Cerebellar nuclear complex (tissue), 1 donor: ENCODE measurements at places on chromosomes 16 and 17.

- DNase-seq, result no peak
Measured at GRCh38 chr16:12558641-12559040, 245.0 kb downstream of the CPPED1 start.

GRCh38 chr16:89096768-89097391, 3.2 kb downstream of the ACSF3 start:
- DNase-seq, result no peak

- peak; percentile 42 for DNase-seq
Measured at GRCh38 chr17:73189417-73190099, 3.3 kb upstream of the COG1 start.

GRCh38 chr16:15427648-15428239, 6.6 kb upstream of the BMERB1 start:
- DNase-seq, result no peak

GRCh38 chr17:58985971-58986370, 120.7 kb downstream of the TRIM37 start:
- DNase-seq, result no peak

DNA sequence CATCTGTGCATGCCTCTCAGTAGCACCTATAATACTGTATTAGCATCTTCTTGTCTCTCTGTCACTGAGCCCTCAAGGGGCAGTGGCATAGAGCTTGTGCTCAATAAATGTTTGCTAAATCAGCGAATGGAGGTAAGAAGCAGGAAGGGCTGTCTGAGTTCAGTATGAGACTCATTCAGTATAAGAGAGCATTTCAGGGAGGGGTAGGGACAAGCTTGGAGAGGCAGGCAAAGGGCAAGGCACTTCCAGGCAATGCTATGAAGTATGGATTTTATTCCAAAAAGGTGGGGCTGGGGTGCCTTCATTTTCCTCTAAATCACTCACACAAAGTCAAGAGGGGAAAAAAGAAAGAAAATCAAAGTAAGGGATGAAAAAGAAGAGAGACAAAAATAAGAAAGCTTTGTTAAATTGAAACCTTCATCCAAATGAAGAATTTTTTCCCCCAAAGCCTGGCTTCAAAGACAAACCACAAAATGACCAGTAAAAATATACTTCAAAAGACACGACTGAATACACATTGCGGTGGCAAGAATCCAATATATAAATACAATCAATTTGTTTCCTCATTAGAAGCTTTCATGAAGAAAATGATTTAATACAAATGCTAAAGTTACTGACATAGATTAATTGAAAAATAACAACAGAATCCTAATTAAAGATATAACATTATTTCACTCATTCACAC, 51.2 kb downstream of the SKAP1 start:
- DNase-seq, result no peak

DNA sequence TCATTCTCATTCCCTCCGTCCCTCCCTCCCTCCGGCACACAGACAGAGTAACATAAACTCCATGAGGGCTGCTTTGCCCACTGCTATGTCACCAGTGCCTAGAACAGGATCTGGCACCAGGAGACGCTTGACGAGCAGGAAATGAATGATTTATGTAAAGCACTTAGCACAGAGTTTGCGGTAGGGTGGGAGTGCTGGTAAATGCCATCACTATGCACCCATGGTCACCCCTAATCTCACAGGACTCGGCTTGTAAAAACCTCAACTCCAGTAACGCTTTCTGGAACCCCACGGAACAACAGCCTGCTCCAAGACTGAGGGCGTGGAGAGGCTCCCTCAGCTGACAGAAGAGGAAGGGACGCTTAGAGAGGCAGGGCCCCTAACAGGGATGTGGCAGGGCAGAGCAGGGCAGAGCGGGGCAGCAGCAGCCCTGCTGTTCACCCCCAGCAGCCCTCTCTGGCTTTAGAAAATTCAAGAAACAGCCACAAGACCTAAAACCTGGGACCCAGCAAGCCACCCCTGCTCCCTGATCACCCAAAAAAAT, 156.9 kb downstream of the C16orf78 start:
- no peak for DNase-seq

- no peak for DNase-seq
Measured at GRCh38 chr16:50881956-50882355, 140.1 kb downstream of the CYLD start.

DNA sequence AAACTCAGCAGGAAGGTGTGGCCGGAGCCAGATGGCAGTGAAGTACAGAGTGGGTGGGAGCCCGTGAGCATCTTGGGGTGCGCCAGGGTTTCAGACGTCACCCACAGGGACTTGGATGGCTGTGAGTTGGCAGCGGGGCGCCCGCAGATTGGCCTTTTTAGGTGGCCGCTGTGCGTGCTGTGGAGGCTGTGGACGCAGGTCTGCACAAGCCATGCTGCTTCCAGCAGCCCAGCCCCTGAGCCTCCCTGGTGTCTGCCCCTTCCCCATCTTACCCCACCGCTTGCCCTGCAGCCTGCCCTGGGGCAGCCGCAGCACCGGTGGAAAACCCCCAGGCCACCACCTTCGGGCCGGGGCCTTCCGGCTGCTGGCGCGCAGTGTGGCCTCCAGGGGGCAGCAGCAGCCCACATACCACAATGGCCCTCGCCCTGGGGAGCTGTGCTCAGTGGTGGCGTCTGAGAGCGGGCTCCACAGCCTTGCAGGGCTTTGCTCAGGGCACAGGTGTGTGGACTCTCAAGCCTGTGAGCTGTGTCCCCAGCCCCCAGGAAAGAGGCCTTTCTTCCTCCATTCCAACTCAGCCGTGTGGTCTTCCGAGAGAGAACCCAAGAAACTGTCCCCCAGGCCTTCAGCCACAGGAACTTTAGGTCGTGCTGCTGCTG, 11.8 kb downstream of the ENDOV start:
- DNase-seq, result no peak

DNA sequence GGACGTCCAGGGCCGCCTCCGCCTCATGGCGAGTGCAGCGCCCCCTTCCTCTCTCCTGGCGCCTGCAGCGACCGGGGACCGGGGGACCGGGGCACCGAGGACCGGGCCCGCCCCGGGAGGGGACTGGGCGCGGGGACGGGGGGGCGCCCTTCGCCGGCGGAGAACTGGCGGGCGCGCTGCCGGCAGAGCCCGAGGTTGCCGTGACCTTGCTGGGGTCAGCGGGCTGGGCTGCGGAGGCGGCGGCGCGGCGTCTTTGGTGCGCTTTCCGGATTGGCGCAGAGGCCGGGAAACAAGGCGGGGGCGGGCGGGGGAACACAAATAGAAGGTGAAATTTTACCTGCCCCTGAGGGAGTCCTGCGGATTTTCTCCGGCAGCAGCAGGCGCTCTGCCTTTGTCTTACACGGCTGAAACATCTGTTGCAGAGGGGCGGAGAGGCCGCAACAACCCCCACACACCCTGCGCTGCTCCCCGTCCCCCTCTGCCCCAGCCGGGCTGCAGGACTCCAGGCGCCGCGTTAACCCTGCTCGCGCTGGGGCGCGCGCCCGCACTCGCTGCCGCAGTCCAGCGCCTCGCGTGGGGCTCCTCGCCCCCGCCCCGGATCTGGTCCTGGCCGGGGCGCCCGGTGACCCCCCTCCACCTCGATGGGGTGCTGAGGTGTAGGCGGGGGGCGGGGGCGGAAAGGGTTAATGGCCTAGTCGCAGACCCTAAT, 53.5 kb downstream of the SREBF1 start:
- no peak for DNase-seq

- no peak for DNase-seq
Measured at GRCh38 chr16:65624666-65625065, 502.8 kb upstream of the CDH11 start.

GRCh38 chr17:39926588-39927100, 757 bp downstream of the ORMDL3 start:
- DNase-seq, result no peak

DNA sequence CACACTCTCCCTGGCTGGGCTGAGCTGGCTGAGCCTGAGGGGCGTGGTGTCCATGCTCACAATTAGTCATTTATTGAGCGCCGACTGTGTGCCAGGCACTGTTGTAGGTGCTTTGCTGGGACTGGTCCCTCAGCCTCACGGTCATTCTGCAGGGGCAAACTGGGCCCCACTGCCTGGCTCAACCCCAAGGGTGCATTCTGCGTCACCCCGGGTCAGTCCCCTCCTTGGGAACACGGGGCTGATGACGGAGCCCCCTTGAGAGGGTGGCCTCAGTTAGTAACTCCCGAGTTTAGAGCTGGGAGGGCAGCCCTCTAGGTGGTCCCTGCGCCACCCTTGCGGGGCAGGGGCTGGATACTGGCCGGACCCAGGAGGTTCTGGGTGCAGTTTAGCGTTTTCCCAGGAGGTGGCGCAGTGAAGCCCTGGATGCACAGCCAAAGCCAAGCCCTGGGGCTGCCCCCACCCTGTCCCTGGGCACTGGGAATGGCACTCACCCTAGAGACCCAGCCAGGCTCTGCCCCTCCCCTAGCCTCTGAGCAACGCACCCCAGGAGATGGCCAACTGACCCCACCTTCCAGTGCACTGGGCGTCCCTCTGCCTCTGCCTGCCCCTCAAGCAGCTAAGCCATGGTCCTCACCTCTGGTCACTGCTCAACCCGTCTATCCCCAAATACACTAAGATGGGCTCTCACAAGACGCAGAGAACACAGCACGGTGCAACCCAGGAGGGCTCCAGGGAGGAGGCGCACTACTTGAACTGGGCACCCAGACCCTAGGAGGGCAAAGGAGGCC, 243.2 kb upstream of the GSE1 start:
- DNase-seq, result no peak

GRCh38 chr17:9237053-9237410, 215.7 kb downstream of the NTN1 start:
- DNase-seq, result no peak

DNA sequence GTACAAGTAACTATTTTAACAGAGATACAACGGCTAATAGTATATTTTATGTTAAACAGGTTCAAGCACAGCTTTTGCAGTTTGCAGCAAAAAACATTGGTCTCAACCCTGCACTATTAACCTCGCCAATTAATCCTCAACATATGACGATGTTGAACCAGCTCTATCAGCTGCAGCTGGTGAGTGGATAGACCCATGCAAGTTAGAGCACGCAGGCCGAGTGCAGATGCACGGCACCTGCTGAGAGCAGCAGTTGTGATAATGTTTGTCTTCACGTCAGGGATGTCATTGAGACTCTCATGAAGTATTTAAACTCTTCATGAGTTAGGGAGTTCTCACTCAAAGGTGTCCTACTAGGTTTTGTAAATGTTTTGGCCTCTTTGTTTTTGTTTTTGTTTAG, 45.6 kb downstream of the TMC6 start:
- DNase-seq, result no peak

DNA sequence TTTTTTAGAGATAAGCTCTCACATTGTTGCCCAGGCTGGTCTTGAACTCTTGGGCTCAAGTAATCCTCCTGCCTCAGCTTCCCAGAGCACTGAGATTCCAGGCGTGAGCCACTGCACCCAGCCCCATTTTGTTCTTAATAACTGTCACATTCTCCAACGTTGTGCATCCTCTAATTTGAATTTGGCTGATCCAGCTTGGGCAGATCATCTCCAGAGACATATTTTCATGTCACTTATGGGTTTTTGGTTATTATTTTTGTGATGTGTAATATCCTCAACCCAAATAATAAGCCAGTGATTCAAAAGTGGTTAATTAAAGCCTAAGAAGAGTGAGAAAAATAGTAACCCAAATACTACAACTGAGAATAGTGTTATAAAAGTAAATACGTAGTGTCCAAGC, 16.2 kb upstream of the COL1A1 start:
- no peak for DNase-seq

DNA sequence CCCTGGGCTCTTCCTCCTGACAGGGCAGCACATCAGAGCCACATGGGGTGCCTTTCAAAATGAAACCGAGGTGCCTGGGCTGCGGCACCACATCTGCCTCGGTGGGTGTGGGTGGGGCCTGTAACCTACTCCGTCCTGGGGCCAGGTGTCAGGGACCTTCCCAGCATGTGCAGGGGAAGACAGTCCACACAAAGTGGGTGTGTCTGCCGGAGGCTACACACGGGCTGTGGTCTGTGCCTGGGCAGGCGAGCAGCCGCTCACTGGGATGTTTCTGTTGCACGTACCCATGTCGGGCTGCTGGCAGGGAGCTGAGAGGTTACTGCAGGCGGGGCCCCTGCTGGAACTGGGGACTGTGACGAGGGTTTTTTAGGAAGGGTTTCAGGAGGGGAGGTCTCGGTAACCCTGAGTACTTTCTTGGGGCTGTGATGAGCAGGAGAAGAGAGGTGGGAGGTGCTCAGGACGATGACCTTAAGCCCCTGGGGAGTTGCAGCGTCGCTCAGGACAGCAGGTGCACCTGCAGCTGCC, 351.2 kb downstream of the SEC14L1 start:
- DNase-seq, result no peak

DNA sequence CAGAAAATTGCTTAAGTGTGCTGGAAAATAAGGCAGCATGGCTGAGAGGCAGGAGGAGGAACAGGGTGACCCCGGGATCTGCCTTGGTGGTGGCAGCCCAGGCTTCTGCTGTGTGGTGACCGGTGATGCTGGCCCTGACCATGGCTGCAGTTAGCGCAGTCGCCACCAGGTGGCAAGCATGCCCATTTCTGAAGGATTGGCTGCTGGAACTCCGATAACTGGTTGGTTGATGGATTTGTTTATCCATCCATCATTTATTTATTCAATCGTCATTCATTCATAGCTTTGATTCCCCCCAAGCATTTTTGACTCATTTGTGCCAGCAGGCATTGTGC, 29.1 kb upstream of the ITGA3 start:
- peak; percentile 12 for DNase-seq

DNA sequence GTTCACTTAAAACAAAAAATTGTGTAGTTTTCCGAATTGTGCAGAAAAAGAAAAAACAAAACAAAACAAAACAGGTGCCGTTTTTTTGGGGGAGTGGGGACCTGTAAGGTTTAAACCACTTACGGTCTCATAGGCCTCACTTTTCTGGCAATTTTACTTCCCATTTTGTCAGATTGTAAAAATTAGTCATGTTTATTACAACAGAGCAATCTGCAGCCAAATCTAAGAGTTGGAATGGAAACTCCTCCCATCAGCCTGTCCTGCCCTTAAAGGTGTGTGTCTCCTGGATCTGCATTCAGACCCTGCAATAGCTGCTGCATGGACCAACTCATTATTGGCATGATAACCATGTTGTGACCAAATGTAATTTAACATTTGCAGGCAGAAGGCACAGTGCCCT, 8.2 kb upstream of the SALL1 start:
- DNase-seq, result no peak

DNA sequence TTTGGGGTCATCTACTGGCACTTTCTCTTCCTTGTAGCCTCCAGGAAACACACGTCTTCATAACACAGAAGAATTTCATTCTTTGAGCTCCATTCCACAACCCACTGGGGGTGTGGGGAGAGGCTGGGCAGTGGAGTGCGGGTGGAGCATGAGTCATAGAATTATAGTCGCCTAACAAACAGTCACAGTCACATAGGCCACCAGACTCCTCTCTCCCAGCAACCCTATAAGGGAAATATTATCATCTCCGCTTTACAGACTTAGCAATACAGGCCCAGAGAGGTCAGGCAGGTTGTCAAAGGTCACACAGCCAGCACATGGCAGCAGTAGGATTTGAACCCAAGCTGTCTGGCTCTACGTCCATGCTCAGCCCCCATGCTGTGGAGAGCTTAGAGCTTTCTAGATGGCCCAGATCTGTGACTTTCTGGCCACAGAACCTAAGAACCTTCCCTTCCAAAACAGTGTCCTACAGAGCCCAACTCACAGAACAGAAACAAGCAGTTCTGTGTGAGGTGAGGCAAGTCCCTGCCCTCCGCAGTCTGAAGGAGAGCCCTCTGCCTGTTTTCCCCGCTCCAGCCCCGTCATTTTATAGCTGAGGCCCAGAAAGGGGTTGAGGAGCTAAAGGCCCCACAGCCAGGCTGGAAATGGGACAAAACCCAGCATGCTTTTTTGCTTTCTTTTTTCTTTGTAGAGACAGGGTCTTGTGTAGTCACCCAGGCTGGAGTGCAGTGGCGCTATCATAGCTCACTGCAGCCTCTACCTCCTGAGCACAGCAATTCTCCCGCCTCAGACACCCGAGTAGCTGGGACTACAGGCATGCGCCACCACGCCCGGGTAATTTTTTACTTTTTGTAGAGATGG, 10.7 kb upstream of the LITAF start:
- DNase-seq, result no peak
